ENCODE measurements at places on chromosomes 3 and 15. TPM values are rescaled to one million over a fixed set of nuclear protein-coding genes. Genes with fewer than 3 reads are reported as not detected.

DNA sequence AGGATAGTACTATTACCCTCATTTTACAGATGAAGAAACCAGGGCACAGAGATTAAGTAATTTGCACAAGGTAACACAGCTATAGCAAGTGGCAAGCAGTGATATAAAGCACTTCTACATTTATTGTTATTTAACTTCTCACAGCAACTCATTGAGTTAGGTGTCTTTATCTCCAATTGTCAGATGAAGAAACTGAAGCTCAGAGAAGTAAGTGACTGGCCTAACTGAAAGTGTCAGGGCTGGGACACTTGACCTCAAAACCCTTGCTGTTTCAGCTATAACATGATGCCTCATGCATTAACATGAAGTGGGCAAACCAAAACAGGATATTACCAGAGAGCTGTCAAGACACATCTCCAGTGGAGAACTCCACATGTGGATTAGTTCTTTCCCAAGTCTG, 65.8 kb upstream of the LEKR1 start:
- DNase-seq, result no peak

Gene ATP10A
- 0.95 TPM for polyA plus RNA-seq

GRCh38 chr3:187012609-187013051, 82.3 kb downstream of the ST6GAL1 start:
- no peak for DNase-seq

Gene CCDC9B
- 99.7 TPM for polyA plus RNA-seq

- DNase-seq, result no peak
Observed at GRCh38 chr15:77295446-77295845, 124.5 kb downstream of the PEAK1 start.

DNA sequence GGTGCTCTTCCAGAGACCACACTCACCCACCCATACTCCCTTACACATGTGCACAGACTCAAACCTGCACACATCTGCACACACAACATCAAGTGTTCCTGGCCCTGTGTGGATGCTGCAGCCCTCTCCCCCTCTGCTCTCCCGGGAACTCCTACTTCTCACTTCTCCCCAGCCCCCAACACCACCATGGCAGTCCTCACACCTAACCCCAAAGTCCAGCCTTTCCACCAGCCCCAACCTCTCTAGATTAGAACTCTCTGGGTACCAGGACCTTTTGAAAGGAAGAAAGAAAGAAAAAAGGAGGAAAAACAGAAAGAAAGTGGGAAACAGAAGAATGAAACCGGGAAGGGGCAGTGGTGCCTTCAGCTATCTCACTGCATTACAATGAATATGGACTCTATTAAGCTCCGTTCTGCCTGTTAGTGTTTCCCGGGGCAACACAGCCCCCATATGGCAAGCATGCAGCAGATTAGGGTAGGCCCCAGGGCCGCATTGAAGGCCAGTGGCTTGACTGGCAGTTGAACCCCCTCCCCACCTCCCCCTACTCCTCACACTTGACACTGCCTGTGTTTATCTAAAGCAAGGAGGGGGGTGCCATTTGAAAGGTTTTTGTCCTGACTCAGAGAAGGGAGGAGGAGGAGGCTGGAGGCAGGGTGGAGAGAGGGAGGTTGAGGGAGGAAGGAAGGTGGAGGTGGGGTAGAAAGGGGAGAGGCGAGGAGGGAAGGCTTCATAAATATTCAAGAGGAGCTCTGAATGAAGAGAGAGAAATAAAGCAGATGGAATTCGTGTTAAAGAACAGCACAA, 30.1 kb downstream of the BOC start:
- no peak for DNase-seq

DNA sequence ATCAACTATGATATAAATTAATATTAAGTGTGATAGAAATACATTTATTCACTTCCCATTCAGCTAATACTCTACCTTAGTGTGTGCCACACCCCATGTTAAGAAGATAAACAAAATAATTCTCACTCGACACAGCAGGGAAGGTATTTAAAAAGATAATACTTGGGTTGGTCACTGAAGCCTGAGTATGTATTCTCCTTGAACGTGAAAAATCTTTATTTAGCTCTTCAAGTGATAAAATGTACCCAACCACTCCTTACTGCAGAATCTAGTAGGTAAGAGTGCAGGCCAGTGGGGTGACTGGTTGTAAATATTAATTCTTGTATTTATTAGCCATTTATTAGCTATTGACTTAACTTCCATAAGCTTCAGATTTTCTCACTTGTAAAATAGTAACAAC, 372.7 kb upstream of the THBS1 start:
- no peak for DNase-seq

Gene CISH
- polyA plus RNA-seq, result 8.0 TPM

Measured in right cardiac atrium (tissue), 5 donors.